GM04503 (cell line): ENCODE measurements at places on chromosomes 5 and 9.
A peak's percentile ranks its signal among the peaks of the same experiment; 100 is the strongest.

- no peak for DNase-seq
These were observed 74.4 kb downstream of the ATG10 start for GRCh38 chr5:82046276-82046647.

DNA sequence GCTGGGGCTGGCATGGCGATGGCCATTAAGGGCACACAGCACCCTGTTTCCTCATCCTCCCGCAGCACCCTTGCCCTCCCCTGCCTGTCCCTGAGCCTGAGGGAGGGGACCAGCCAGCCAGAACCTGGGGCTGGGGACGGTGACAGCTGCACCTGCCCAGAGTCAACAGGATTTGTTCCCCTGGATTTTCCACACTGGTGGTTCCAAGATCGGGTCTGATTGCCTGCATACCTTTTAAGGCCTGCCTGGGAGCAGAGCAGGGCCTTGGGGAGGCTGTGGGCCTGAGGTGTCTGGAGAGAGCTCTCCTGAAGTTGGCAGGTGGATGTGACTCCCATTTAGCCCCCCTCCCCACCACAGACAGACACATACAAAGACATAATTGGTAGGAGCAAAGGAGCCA lies 61.0 kb upstream of the C5orf58 start:
- no peak for DNase-seq

GRCh38 chr9:79006546-79006945 lies 565.2 kb upstream of the TLE4 start:
- DNase-seq: no peak

DNA sequence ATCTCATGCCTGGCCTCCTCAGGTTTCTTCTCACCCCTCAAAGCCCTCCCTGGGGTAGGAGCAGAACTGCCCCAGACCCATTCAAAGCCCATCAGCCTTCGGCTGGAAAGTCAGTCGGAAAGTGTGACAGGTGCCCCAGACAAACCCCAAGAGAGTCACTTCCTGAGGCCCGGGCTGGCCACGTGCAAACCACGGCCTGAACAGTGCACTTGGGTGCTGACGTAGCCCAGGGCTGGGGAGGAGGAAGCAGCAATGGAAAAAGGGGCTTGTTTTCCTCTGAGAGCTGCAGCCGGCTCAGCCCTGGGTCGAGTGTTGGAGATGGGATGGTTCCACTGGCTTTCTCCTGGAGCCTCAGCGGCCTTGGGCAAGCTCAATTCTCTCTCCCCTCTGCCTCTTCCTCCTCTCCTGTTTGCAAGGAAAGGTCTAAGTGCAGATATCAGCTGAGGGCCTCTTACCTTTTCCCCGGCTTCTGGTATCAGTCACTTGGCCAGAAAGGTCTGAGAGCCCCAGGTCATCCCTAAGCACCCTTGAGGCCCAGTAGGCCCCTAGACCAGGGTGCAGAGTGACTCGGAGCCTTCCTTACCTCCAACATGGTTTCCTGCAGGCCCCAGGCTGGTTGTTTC lies 5.9 kb upstream of the EGR1 start:
- DNase-seq: no peak

DNA sequence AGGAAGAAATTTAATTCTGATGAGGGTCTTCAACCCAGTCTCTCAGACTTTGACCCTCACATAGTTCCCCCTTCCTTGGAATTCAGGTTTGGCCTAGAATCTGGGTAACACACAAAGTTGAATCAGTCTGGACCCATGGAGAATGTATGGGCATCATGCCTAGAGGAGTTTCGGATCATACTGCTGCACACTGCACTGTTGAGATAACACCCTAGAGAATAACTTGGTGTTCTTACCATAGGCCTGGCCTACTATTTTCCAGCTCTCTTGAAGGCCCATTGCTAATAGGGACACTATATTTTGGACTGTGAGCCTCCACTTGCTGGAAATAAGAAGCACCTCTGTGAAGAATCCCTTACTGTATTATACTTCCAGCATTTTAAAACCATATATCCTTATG lies 413.5 kb downstream of the PLK2 start:
- no peak for DNase-seq

GRCh38 chr5:132883261-132883834 lies 9.9 kb downstream of the LEAP2 start:
- no peak for DNase-seq

DNA sequence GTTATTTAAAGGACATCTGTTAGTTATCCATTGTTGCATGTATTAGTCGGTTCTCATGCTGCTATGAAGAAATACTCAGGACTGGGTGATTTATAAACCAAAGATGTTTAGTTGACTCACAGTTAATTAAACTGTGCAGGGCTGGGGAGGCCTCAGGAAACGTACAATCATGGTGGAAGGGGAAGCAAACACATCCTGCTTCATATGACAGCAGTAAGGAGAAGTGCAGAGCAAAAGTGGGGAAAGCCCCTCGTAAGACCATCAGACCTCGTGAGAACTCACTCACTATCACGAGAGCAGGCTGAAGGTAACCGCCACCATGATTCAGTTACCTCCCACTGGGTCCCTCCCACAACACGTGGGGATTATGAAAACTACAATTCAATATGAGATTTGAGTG lies 2064.1 kb downstream of the MAT2B start:
- DNase-seq: no peak

DNA sequence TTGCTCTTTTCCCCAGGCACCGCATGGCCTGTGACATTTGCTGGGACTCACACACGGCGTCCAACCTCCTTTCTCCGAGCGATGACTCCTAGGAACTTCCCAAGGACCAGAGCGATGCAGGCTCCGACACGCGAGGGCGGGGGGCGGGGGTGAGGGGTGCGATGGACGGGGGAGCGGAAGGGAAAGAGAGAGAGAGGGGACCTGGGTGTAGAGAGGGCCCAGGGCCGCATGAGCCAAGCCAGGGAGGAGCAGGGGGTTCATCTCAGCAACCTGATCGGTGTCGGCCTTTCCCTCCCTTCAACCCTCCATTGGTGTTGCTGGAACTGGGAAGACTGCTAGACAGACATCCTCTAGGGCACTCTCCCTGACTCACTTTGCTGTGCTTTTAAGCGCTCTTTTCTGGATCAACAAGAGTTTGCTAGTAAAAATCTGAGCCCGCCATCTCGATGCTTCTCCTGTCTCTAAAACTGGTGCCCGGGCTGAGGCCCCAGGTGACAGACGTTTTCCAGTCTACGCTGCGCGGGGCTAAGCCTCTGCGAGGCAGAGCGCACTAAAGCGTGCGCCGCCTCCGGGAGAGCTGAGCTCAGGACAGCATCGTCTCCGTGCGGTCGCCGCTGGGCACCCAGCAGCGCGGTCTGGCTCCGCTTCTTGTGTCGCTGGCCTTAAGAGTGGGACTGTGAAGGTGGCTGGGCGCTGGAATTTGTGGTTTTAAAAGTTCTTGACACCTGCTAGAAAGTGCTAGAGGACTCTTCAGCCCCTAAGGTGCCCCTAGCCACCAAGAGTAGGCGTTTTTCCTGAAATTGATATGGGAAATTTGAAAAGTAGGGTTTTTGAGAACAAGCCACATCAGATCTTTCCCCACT lies 1.0 kb upstream of the TSLP start:
- DNase-seq: no peak

DNA sequence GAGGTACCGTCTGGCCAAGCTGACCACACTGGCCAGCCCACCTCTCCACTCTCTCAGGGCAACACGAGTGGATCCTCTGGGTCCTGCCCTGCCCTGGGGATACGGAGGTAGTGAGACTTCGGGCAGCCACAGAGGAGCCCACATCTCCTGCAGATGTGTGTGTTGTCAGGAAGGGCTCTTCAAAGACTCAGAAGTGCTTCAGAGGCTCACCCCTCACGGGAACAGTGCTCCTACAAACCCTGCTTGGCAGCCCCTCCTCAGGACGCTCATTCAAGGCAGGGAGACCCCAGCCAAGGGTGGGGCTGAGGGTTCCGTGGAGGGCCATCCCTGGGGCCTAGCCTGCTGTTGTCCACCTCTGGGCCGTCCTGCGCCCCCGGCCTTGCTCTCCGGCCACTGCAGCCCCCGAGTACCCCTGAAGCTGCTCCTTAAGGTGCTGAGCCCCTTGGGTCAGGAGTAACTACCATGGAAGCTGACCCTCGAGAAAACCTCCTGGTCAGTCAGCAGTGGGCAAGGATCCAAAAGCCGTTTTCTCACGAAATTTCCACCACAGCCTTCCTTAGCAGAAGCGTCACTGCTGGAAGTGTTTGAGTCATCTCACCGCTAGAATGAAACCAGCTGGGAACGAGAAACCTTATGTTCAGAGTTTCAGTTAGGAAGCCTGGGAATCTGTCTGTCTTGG lies 23.2 kb upstream of the LRRC14B start:
- peak; percentile 95 for DNase-seq

GRCh38 chr5:101393795-101394450 lies 490.8 kb upstream of the ST8SIA4 start:
- no peak for DNase-seq

- DNase-seq: no peak
These were observed 166.4 kb downstream of the FAM170A start for GRCh38 chr5:119795768-119796167.

DNA sequence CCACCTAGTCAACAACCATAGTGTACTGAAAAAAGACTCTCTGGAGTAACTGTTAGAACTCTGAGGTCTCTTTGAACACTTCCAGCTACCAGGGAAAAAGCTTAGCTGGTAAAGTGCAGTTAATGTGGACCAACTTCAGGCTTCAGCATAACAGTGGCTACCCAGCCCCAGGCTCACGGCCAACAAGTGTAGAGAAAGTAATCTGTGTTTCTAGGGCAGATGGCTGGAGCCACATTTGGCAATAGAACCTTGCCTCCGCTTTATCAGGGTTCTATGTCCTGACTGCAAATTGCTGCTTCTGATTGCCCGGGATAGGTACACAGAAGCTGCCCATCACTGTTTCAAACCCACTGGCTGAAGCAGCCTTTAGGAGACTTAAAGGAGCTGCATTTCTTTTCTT lies 76.0 kb upstream of the SIMC1 start:
- no peak for DNase-seq

GRCh38 chr5:88503041-88503345 lies 234.3 kb upstream of the TMEM161B start:
- DNase-seq: no peak

GRCh38 chr5:97149709-97150108 lies 7.3 kb upstream of the LIX1 start:
- no peak for DNase-seq

DNA sequence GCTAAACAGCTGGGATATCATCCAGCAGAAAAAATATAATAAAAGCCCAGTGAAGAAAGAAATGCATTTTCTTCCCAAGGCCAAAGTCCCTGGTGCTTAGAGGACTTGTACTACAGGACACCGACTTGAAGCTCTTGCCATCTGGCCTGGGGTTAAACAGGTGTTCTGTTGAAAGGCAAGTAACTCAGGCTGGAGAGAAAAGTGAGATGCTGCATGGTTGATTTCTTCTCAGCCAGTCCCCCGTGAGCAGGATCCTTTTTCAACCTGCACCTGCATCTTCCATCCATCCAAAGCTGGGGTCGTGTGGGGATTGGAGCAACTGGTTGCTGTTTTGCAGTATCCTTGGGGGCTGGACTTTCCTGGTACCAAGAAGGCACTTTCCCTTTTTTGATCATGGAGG lies 146.1 kb upstream of the RPS23 start:
- no peak for DNase-seq

DNA sequence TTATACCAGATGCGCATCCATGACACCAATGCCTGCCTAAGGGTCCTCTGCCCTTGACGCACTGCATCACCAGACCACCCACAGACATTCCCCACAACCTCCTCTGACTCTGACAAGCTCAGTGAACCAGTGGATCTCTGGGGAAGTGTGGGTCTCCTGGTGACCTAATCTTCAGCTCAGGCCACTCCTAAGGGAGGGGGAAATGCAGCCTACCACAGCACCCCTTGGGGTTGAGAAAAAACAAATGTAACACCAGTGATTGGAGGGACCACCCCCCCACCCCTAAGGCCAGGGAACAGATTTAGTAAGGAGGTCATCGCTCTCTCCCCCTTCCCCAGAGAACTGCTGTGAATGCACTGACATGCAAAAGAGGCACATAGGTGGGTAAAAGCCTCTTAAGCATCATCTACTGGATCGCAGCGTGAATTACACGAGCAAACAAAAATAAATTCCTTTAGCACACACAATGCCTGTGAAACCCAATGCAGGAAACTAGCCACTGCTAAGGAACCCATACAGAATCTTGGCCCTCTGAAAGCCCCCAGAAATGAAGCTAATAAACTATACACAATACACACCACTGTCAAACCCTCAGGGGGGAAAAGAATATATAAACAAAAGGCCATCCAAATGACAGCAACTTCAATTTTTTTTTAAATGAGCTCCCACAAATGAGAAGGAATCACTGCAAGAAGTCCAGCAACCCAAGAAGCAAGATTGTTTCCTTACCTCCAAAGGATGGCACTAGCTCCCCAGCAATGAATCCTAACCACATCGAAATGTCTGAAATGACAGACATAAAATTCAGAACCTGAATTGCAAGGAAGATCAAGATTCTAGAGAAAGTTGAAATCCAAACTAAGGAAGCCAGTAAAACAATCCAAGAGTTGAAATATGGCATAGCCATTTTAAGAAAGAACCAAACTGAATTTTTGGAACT lies 513.7 kb upstream of the PTGER4 start:
- DNase-seq: no peak

GRCh38 chr5:134491841-134492442 lies 33.5 kb upstream of the JADE2 start:
- no peak for DNase-seq

DNA sequence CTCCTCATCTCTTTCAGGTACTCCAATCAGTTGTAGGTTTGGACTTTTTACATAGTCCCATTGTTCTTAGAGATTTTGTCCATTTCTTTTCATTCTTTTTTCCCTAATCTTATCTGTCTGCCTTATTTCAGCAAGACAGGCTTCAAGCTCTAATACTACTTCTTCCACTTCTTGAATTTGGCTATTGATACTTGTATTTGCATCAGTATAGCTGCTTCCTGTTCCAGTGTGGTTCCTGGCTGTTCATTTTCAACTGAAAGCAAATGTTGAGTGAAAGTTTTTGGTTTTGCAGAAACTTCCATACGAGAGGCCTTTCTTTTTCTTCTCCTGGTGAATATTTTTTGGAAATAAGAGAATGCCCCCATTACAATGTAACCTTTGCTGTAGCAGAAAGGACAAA lies 12.0 kb upstream of the IFNA1 start:
- DNase-seq: no peak

DNA sequence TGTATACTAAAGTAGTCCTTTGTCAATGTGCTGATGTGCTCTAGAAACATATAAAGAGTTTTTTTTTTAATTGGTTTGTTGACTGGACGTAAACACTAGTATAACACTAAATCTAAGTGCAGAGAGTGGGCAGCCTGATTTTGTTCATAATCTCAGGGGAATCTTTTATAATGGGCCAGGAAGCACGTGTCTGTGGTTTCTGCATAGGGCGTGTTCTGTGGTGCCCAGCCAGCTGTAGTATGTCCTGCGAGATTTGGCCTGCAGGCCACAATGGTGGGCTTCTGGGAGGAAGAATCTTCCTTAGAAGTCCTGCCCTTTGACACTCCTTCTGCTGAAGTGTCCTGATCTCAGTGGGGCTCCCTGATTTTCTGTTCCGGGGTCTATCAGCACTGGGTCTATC lies 49.0 kb upstream of the DHFR start:
- DNase-seq: no peak

GRCh38 chr9:69623276-69623675 lies 48.9 kb downstream of the APBA1 start:
- DNase-seq: no peak
